Activated naive CD8-positive, alpha-beta T cell treated with anti-CD3 and anti-CD28 coated beads, Interleukin-2, amount 50 U/mL, for 24 hours (primary cell): ENCODE measurements at places on chromosomes 1 and 21.

- peaks cover 6% of the 10 kb centered on the region for H3K4me1 ChIP-seq
- H3K27me3 ChIP-seq = no peaks in the 10 kb centered on the region
- no peak overlapping the region for H3K4me3 ChIP-seq
- no peak for DNase-seq
- H3K27ac ChIP-seq = no peak overlapping the region
These were observed 22.4 kb upstream of the RBBP5 start for GRCh38 chr1:205144046-205144720.

DNA sequence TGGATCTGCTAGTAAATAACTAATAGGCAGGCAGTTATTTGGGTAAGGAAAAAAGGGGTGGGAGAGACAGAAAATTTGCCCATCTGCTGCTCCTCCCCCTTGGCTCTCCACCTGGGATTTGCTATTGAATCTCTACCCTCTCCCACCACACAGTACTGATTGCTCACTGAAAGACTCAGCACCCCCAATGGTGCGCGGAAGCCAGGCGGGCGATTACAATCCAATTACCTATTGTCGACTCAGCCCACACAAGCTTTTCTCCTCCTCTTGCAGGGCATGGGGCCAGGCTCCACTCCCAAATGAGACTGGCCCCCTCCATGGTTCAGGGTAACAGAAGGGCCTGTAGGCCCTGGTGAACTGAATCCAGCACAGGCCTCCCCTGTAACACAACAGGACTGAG lies 2.7 kb upstream of the HMGN2 start:
- H3K4me3 ChIP-seq = no peak overlapping the region
- no peaks in the 10 kb centered on the region for H3K27me3 ChIP-seq

- H3K4me3 ChIP-seq = no peak overlapping the region
- no peak overlapping the region for H3K27ac ChIP-seq
- peaks cover 3% of the 10 kb centered on the region for H3K36me3 ChIP-seq
- H3K27me3 ChIP-seq = no peaks in the 10 kb centered on the region
- peaks cover 21% of the 10 kb centered on the region for H3K4me1 ChIP-seq
These were observed 73.3 kb downstream of the MRPL37 start for GRCh38 chr1:54273092-54273794.

GRCh38 chr1:164713456-164714207 lies 154.6 kb downstream of the PBX1 start:
- no peaks in the 10 kb centered on the region for H3K36me3 ChIP-seq
- no peak overlapping the region for H3K27ac ChIP-seq
- no peak for DNase-seq
- no peak overlapping the region for H3K4me3 ChIP-seq
- H3K4me1 ChIP-seq = peaks cover 3% of the 10 kb centered on the region
- peaks cover 3% of the 10 kb centered on the region for H3K27me3 ChIP-seq

GRCh38 chr1:39955547-39956539 lies 898 bp downstream of the MFSD2A start:
- peaks cover 30% of the 10 kb centered on the region for H3K36me3 ChIP-seq
- H3K4me3 ChIP-seq = peak overlapping the region; percentile 91
- peak; percentile 56 for DNase-seq

GRCh38 chr21:42437786-42438185 lies 34.1 kb downstream of the UBASH3A start:
- H3K4me3 ChIP-seq = no peak overlapping the region
- peaks cover 91% of the 10 kb centered on the region for H3K36me3 ChIP-seq
- no peak overlapping the region for H3K27ac ChIP-seq
- peaks cover 4% of the 10 kb centered on the region for H3K27me3 ChIP-seq
- peaks cover 84% of the 10 kb centered on the region for H3K4me1 ChIP-seq

- no peak overlapping the region for H3K4me3 ChIP-seq
- no peaks in the 10 kb centered on the region for H3K27me3 ChIP-seq
- no peaks in the 10 kb centered on the region for H3K4me1 ChIP-seq
- H3K27ac ChIP-seq = no peak overlapping the region
- no peak for DNase-seq
These were observed 423.8 kb upstream of the CXADR start for GRCh38 chr21:17089091-17089491.
